ENCODE measurements at places on chromosomes 3 and 15.
A peak's percentile ranks its signal among the peaks of the same experiment; 100 is the strongest.

DNA sequence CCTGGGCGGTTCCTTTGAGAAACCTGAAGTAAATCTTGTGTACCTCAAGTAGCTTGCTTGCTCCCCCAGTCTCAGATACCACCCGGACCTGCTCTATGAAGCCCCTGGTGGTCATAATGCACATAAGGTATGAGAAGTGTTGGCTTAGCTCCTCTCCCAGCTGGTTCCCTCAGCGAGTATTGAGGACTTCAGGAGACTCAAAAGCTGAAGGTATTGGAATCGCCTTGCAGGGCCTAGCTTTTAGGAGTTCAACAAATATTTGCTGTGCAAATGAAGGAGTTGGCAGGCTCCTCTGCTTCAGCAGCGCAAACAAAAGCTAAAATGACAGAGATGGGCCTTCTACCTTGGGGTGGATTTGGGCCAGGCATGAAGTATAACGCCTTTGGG is 1.7 kb downstream of the CMTM8 start:
- peak; percentile 86 for DNase-seq

DNA sequence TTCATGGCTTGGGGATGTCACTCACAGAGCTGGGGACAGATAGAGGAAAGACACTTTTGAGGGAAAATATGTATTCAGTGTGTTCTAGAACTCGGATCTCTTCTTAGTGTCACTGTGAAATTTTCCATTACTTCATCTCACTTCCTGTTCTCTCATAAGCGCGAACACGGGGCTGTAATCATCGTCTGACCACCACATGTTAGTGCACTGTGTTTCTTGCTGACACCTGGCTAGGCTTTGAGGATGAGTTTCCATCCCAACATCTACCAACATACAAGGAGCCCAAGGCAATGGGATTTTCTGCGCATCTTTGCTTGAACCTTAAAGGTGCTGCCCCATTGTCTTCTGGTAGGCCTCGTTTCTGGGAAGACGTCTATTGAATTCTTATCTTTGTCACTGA is 84.0 kb downstream of the LIPC start:
- DNase-seq: no peak

GRCh38 chr3:184815046-184815930 is 3.3 kb downstream of the VPS8 start:
- DNase-seq: no peak

- no peak for DNase-seq
These were observed 149.6 kb downstream of the PDZRN3 start for GRCh38 chr3:73475175-73475574.

- no peak for DNase-seq
These were observed 2.4 kb upstream of the ADGRG7 start for GRCh38 chr3:100606894-100607512.

DNA sequence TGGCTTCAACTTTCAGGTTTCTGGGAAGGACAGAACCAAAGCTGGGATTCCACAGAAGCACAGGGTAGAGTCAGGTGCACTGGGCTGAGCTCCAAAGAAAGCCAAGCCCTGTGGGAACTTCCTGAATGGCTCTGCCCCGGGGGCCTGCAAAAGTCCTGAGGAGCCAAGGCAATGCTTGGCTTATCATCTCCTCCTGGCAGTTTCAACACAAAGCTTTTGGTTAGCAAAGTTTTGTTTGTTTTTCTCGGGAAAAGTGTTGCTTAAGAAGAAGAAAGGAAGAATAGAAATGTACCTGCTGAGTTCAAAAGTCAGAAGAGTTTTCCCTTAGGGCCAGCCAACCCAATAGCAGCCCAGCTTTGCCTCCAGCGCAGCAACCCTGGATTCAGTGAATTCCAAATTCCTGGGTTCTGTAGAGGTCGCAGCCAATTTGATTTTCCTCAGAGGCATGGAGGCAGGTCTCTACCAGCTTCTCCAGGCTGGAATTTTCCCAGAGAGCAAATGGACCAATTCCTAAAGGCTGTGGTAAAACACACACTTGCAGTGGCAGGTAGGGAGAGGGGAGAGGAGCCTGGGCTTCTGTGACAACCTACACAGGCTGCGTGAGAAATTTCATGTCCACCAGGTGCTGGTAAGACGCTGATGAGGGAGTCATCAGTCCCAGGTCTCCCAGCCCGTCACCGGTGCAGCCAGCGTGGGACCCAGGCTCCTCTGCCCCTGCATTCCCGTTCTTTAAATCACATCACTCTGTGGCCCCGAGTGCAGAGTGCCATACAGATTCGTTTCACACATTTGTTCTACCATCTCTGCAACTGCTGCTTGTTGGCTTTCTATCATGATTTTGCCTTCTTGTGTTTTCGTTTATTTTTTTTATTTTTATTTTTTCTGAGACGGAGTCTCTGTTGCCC is 54.3 kb upstream of the SNRPA1 start:
- DNase-seq: no peak

DNA sequence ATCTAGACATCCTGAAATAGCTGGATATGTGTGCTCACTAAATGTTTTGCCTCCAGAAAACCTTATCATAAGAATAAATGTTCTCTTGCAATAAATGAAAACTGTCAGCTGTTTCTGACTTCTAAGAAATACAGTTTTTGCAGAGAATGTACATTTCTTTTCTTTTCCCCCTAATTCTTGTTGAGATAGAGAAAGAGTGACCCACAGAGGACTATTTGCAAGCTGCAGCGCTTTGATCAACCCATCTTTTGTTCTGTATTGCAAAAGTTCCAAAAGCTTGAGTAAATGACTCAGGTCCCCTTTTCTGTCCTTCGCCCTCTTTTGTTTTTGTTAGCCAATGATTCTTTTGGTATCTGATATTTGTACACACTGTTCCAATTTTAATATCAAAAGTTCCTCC is 141.9 kb downstream of the BBX start:
- no peak for DNase-seq

DNA sequence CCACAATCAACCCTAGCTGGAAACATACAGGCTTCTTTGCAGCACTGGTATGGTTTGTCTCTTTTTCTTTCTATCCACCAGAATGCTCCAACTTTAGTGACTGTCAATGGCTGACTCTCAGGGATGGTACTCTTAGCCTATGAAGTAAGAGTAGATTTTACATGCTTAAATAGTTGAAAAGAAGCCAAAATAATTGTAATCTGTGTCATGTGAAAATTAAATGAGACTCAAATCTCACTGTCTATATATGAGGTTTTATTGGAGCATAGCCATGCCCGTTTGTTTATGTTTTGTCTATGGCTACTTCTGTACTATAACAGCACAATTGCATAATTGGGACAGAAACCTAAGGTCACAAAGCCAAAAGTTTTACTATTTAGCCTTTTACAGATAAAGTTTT is 29.1 kb upstream of the PDZRN3 start:
- DNase-seq: no peak

DNA sequence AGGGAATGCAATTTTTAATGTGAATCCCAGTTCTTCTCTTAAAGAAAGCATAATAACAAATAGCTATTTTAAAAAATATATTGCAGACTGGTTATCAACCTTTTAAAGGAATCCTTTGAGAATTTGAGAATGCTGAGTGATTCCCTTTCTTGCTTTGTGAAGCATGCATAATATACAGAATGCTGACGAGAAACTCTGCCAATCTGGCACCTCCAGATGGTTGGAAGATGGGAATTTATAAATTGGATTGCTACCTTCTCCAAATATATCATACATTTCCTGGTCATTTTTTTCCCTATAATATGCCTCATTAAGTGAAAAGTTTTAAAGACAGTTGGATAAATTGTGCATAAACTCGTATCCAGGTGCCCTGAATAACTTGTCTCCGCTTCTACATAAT is 333.9 kb upstream of the ARPP21 start:
- DNase-seq: no peak

- no peak for DNase-seq
These were observed 84.7 kb downstream of the MRPL46 start for GRCh38 chr15:88382482-88382983.

- no peak for DNase-seq
These were observed 42.9 kb upstream of the NEO1 start for GRCh38 chr15:73009066-73010056.

GRCh38 chr3:83513051-83513450 is 1445.7 kb upstream of the CADM2 start:
- no peak for DNase-seq

GRCh38 chr3:110814170-110815007 is 257.2 kb upstream of the NECTIN3 start:
- DNase-seq: no peak

GRCh38 chr3:13348661-13349396 is 71.3 kb downstream of the NUP210 start:
- no peak for DNase-seq

DNA sequence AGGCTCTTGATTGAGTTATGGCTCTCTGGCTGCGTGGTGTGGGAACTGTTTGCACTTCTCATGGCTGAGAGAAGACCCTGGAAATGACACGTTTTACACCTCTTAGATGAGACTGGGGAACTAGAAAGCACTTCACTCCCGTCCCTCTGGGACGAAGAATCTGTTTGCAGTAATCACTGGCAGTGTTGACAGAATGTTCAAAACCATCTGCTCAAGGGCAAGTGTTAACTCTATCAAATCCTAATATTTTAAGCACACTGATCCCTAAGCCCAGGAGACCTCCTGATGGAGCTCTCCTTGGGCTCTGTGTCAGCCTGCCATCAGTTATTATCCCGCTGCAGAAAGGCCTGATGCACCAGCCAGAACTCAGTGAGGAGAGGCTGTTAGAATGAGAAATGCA is 323.8 kb upstream of the DNAJC19 start:
- no peak for DNase-seq

GRCh38 chr3:120192159-120192558 is 92.9 kb downstream of the GPR156 start:
- no peak for DNase-seq

DNA sequence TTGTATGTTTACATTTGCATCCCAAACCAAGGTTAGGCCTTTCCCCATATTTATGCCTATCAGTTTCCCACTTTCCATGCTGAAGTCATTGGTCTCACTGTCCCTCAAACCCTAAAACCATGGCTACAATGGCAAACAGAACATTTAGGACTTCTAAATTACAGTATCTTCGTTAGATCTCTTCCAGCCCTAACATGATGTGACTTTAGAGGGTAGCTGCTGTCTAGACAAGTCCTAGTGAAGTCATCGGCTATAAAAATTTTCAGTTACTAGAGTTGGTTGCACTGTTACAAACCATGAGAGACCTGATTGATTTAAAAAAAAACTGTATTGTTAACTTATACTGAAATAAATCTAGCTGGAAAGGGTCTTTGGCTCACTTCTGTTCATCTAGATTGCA is 54.6 kb downstream of the TM4SF4 start:
- DNase-seq: no peak

DNA sequence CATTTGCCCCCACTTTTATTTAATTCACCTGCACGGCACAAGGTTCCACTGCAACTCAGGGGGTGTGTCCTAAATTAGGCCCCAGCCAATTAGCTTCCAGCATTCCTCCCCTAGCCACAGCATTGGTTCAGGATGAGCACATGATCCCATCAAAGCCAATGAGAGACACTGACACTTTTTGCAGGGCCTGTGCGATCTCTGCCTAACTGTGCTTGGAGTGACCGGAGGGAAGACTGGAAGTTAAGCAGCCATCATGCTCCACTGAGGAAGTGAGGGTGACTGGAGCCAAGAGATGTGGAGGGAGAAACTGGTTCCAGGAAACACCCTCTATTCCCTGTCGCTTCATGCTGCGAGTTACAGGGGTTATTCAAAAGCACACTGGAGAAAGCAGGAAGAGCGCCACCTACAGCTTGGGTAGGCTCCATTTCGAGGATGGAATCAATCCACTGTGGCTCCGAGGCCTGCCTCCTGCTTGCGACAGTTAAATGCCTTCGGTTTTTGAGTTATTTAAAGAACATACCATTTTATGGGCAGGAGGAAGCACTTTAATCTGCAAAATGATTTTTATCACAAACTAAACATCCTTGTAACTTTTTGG is 122.2 kb upstream of the WNT5A start:
- DNase-seq: no peak

- no peak for DNase-seq
These were observed 19.2 kb upstream of the RAD18 start for GRCh38 chr3:8982509-8982908.

DNA sequence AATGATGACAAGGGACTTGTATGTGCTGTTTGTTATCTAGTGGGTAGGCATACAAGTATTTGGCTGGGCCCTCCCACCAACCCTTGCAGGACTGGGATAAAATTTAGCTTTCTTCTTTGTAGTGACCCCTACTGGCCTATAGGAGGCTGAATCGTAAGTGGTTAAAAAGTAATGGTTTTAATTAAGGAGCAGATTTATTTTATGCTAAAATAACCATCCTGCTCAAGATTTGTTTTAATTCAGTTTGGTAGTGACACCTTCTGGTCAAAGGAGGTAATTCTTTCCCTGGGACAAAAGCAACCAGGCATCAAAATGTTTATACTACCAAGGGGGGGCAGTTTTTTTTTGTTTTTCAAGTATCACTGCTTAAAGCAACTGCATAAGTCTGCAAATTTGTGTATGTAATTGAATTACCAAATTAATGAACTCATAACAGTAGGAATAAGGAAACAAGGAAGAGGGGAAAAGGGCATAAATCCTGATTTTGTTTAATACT is 70.7 kb downstream of the TOP2B start:
- no peak for DNase-seq

DNA sequence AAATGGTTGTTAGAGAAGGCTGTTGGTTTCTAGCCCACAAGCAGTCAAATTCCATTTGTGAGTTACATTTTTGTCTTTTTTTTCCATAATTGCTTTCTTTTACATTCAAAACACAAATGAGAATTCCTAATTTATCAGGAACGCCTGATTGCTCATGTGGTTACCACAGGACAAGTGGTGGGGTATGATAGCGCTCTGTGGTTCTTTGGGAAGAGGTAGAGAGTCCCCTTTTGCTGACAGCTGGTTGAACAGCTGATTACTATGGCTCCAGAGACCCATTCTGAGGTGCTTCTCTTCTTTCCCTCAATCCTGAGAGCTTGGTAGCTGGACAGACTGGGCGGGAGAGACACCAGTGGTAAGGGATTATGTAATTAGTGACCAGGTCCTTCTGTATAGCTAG is 24.4 kb downstream of the CNOT10 start:
- no peak for DNase-seq

DNA sequence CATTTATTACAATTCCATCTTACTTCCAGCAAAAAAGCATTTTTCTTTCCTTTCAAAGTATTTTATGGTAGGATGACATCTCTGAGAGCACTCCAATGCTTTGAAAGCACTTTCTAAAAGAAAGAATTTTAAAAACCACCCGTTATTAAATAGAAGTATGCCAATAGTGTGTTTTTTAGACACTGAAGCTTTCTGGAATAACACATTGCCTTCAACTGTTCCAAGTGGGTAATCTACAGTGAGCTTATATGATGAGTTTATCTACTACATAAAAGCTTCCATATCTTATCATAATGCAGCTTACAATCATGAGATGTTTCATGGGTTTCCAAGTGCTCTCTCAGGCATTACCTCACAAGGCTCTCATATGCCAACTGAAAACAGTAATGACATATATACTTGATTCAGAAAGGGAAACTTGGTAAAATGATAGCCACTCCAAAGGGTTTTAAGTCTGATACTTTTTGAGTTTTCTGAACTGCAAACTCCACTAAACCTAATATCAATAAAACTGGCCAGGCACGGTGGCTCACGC is 14.1 kb downstream of the CMTM6 start:
- no peak for DNase-seq

- no peak for DNase-seq
These were observed 12.4 kb downstream of the OTOL1 start for GRCh38 chr3:161508852-161509477.

GRCh38 chr3:18847583-18848197 is 300.6 kb upstream of the KCNH8 start:
- DNase-seq: peak; percentile 12

Data from HuH-7.5 (cell line).